ENCODE measurements at places on chromosomes 3 and 15.
A peak's percentile ranks its signal among the peaks of the same experiment; 100 is the strongest.

DNA sequence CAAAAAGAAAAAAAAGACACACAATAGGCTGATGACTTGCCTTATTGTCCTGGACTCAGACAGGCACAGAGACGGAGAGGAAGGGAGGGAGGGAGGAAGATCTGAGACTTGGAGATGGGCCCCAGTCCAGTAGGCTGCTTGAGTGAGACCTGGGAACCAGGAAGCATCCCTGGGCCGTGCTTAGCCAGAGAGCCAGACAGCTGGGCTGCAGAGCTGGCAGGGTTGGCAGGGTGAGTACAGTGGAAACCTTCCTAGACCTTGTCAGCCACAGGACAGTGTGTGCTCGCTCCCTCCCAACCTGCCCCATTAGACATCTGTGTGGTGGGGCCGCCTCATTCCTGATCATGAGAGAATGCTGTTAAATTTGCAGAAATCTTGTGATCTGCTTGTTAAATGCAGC, 107.9 kb upstream of the ALDH1A3 start:
- DNase-seq: no peak

DNA sequence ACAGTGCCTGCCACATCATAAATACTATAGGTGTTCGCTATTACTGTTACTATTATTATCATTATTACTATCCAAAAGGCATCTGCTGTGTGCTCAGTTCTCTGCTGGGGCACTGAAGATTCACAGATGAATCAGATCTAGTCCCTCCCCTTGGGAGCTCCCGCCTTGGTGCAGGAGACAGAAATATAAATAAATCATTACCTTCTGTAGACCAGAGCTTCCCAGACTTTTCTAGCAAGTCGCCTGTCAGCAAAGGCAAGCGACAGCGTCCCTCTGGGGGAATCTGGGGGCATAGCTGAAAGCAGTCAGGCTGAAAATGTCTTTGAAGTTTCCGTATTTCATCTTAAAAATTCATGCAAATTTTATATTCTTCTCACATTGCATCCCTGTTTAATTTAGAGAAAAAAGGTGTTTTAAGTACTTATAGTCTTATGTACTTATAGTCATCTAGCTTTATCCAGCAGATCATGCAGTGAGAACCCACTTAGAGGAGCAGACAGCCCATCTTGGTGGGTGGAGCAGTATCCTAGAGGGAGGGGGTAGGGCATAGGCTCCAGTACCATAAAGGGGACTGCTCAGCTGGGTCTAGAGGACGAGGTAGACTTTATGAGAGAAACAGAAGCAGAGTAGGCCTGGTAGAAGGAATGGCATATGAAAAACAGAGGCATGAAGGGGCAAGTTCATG, 10.4 kb upstream of the BRPF1 start:
- no peak for DNase-seq

GRCh38 chr3:184016811-184017671, 643 bp downstream of the ABCC5 start:
- DNase-seq: peak; percentile 65

DNA sequence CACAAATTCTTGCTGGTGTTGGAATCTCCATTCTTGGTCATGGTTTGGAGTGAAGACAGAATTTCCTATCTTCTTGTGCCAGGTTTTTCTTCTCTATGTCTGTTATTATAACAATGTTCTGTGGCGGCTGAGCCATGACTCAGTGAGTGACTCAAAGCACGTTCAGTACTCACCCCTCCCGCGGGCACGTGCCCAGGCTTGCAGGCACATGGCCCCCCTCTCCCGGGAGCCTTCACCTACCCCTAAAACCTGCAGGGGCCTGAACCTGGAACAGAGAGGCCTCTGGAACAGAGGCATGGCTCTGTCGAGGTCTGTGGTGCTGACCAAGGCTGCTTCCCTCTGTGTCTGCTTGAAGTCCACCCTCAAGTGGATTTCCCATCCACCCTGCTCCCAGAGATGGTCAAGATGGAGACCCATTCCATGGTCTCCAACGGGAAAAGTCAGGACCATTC, 27.6 kb downstream of the PLXNB1 start:
- DNase-seq: no peak

- DNase-seq: no peak
Measured at GRCh38 chr3:56957522-56957921, 102.9 kb upstream of the SPATA12 start.

DNA sequence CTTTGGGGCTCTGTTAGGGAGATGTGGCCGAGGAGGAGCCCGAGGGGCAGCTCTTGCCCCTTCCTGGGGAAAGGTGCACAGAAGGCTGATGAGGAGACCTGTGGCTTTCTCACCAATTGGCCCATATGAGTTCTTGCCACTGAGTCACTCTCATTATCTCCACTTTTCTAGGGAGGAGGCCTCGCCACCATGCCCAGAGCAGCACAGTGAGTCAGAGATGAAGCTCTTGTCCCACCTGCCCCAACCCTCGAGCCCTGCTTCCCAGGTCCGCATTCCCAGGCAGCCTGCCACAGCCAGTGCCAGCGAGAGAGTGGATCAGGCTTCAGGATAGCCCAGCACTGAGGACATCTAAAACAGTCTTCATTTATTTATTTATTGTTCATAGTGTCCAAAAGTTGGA, 53.5 kb downstream of the AMOTL2 start:
- no peak for DNase-seq

GRCh38 chr3:46950650-46951241, 25.8 kb downstream of the CCDC12 start:
- DNase-seq: no peak

GRCh38 chr3:39839484-39839883, 30.1 kb downstream of the MYRIP start:
- DNase-seq: no peak

DNA sequence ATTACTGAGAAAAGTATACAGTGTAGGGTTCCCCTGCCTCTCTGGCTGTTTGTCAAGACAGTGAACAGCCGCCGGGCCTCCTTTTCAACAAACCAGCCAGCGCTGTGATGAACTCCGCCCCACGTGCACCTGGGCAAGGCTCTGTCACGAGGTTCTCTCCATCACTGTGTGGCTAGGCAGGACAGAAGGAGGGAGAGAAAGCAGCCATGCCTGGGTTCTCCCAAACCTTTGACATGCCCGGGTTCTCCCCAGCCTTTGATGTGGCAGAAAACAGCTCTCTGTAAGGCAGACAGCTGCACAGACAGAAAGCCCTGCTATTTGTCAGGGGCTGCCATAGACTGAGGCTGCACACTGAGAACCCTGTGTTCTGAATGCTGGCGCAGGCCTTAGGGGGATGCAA, 101.4 kb upstream of the TRPM1 start:
- DNase-seq: no peak

- DNase-seq: no peak
Measured at GRCh38 chr15:55789066-55789660, 46.2 kb upstream of the PRTG start.

- DNase-seq: no peak
Measured at GRCh38 chr3:134314588-134315285, 59.5 kb downstream of the AMOTL2 start.

DNA sequence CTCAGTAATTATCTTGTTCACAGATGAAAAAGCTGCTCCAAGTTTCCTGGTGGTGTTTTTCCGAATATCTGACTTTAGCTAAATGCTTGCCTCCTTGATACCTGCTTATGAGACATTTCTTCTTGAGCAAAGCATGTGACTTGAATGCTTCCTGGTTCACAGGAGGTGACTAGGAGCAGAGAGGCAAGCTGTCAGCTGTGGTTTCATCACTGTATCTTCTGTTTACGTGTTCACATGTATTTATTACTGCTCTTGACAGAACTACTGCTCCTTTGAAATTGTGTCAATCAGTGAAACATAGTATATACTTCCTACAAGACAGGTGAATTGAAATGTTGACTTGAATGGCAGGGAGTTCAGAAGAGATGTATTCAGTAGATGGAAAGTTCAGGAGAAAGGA, 8.9 kb upstream of the SPPL2A start:
- no peak for DNase-seq

GRCh38 chr15:28066231-28066630, 32.9 kb downstream of the OCA2 start:
- DNase-seq: no peak

DNA sequence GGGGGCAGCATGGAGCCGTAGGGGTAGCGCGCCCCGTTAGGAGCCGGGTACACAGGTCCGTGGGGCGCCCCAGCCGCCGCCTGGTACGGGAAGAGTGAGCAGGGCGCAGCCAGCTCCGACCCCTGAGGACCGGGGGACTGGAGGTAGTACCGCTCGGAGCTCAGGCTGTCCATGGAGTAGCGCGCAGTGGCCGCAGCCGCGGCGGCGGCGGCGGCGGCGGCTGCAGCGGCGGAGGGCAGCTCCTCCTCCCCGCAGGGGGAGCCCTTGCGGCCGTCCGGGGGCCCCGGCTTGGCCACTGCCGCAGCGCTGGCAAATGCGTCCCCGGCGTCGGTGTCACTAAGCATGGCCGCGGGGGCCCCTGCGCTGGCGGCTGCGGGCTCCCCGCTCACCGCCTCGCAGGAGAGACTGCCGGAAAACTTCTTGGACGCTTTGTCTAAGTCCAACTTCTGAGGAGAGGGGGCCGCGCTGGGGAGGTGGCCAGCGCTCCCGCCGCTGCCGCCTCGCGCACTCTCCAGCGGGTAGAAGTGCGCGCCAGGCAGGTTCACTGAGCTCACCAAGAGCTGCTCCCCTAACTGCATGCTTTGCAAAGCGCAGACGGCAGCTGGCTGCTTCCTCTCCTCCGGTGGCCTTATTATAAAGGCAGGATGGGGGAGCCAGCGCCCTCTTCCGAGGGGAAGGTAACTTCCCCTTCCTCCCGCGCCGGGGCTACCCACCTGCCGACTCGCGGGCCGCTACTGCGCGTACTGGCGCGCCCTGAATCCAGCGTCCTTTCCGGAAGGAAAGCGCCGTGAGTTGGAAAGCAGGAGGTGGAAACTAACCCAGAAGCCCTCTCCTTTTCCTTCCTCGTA, at the start of gene EOMES:
Gene EOMES, minus strand, starts transcription at position 607 of the 848 bp plus-strand sequence. Its CDS starts 29 bp downstream, at position 578.
- no peak for DNase-seq

DNA sequence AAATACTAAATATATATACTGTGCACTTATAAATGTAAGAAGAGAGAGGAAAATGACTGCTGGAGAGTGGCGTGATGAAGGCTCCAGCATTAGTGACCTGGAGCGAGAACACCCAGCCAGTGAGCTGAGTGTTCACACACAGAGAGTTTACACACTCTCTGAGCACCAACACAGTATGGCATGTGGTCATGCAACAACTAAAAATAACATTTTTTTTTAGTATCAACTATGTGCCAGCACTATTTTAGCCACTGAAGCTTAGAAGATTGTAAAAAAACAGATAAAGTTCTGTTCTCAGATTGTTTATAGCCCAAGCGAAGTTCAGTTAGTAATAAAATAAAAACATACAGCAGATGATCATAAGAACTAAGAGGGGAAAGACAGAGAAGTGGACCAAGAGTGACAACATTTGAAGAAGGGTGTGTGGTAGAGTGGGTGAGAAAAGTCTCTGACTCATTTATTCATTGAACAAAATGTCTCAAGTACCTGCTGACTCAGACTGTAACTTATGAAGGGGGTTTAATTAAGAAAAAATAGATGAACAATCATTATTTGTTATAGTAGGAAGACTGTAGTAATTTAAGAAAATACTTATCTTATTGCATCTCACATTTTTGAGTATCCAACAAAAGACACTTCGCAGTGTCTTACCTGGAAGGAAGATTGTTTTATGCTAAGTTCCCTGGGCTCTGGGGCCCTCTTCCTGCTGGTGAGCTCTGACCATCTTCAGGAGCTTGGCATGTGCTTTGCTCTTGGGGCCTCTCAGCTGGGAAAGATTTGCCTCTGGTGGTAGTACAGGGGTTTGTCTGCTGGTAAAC, 43.8 kb downstream of the GAP43 start:
- DNase-seq: no peak

DNA sequence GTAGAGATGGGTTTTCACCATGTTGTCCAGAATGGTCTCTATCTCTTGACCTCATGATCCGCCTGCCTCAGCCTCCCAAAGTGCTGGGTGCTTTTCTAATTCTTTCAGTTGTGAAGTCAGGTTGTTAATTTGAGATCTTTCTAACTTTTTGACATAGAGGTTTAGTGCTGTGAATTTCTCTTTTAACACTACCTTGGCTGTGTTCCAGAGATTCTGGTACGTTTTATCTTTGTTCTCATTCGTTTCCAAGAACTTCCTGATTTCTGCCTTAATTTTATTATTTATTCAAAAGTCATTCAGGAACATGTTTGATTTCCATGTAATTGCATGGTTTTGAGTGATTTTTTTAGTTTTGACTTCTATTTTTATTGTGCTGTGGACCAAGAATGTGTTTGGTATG, 63.5 kb upstream of the CCDC54 start:
- no peak for DNase-seq

GRCh38 chr15:76840830-76841460, 64.2 kb downstream of the SCAPER start:
- DNase-seq: peak; percentile 17

- DNase-seq: no peak
Measured at GRCh38 chr15:61090386-61091288, 138.5 kb downstream of the RORA start.

DNA sequence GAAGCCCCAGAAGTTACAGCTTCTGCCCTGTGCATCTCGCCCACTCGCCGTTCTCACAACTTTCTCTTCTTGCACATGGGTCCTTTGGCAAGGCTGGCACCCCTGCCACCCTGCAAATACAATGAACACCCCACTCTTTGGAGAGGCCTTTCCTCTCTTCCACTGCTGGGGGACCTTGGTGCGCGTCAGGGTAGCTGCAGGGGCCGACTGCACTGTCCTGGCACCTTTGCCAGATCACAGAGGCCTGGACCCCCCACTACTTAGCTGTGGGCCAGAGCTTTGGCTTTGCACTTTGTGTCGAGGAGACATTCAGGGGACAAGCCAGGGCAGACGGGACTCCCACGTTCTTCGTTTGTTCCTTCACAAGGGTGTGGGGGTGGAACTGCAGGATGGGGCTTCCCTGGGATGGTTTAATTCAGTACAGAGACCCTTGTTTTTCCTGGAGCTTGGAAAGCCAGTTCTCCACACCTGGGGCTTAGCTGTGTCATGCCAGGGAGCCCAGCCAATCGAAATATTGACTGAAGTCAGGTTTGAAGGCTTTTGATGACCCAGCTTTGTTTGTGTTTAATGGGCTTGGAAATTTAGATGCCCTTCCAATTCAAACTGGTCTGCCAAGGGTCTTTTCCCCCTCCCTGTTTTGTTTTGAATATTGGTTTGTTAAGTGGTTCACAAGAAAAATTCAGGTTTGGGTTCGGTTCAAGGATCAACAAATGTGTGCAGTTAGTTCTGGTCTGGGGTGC, 256.1 kb upstream of the TLE3 start:
- DNase-seq: no peak

DNA sequence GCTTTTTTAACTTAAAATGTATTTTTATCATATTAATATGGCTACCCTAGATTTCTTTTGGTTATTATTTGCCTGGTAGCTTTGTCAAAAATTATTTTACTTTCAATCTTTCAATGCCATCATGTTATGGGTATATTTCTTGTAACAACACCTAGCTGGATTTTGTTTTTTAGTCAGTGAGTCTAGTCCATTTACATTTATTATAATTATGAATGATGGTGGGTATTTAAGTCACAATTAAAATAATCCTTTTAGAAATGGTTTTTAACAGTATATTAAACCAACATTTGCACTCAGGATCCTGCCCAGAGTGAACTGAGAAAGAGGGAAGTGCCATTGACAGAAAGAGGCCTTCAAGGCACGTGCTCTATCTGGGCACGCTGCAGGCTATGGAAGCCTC, 39.8 kb upstream of the NUDT16 start:
- no peak for DNase-seq
